Naive thymus-derived CD8-positive, alpha-beta T cell (primary cell): ENCODE measurements at places on chromosomes 6 and 20. TPM values are rescaled to one million over a fixed set of nuclear protein-coding genes. Genes with fewer than 3 reads are reported as not detected.

The ZNF165 gene
- 0.83 TPM for total RNA-seq

The FERMT1 gene
- not detected for total RNA-seq

The OLIG3 gene
- total RNA-seq = not detected

The EEF1E1 gene
- 28.6 TPM for total RNA-seq

The KHDC1L gene
- not detected for total RNA-seq

DNA sequence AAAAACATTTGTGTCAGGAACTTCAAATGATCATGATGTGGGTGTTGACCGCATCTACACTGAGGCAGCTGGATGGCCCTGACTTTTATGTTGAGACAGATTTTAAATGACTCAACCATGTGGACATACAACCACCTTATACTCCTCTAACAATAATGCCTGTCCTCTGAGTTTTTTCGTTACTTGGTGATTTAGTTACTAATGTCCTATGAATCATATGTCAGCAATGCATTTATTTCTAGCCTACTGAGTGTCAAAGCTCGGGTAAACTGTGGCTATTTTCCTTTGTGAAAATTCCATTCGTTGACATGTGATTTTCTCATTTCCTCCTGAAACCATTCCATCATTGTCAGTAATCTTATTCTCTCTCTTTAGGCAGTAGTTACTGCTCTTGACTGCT lies 38.9 kb upstream of the NKX2-4 start:
- no peak for DNase-seq

GRCh38 chr20:2602746-2603145 lies 49.7 kb upstream of the NOP56 start:
- no peak for DNase-seq

DNA sequence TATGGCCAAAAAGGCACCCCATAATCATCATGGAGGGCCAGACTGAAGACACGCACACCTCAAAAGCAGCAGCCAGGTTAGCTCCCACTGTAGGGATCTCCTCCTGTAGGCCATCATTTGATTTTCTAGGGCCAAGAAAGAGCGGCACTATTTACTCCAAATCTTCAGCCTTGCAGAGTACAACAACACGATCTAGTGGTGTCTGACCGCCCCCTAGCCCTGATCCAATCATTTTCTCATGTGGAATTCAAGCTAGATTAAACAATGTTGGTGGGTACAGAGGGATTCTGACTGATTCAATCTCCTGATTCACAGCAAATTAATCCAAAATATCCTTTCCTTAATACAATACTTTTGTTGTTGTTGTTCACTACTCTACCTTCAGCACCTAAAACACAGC lies 12.5 kb downstream of the GNAS-AS1 start:
- no peak for DNase-seq

- no peak for DNase-seq
These were observed 68.7 kb downstream of the SNX9 start for GRCh38 chr6:157891544-157892362.

GRCh38 chr6:3899970-3900439 lies 50.8 kb downstream of the FAM50B start:
- no peak for DNase-seq

DNA sequence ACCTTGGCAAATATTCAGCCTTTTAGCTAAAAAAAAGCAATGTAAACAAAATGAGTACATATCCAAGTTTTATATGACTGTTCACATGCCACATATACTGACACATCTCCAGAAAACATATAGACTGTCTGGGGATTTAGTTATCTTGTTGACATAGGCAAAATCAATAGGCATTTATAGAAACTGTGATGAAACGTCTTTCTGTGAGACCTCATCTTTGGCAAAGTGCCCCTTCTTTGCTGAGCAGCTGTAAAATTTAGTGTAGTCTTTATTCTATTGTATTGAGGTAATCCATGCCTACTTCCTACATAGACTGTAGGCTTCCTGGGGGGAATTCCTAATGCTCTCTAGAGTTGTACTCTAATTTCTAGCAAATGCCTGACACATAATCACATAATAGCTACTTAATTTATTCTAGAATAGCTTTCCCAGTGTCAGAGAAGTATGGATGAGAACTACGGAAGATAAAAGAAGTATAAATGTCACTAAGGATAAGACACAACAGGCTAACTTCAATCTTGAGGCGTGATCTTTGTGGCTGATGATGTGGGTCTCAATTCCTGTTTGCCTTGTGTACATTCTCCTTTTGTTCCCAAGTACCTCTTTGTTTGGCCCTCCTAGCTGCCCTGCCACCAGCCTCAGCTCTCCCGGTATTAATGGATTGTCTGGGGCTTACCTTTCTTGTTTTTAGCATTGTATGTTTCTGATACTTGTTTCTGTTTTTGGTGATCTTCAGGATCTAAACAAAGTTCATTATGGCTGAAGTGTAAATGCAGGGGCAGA lies 30.6 kb downstream of the PTCHD4 start:
- no peak for DNase-seq

GRCh38 chr6:49915035-49915434 lies 48.7 kb upstream of the CRISP1 start:
- DNase-seq = no peak

DNA sequence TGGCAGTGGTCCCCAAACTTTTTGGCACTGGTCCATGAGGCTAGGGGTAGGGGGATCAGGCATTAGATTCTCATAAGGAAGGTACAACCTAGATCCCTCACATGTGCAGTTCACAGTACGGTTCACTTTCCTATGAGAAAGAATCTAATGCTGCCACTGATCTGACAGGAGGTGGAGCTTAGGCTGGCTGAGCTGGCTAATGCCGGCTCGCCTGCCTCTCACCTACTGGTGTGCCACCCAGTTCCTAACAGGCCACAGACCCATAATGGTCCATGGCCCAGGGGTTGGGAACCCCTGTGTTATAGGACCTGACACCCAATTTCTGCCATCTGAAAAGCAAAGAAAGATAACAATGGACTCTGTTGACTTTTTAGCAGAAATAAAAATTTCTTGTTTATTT lies 199.6 kb downstream of the GMPR start:
- no peak for DNase-seq

GRCh38 chr6:42616716-42617115 lies 52.9 kb downstream of the UBR2 start:
- DNase-seq = no peak

DNA sequence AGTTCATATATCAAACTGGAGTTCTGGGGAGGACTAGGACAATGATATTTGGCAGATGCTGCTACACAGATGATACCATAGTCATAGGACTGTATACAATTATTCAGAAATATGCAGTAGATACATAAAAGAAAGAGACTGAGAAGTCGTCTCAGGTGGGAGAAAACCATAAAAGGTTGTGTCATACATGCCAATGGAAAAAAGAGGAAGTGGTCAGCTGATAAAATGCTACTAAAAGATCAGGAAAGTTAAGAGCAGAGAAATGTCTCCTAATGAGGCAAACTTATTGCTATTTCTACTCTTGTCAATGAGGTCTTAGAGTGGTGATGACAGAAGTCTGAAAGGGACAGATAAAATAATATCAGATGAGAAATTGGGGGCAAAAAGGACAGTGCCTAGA lies 407.6 kb downstream of the COL12A1 start:
- no peak for DNase-seq

- DNase-seq = no peak
These were observed 114.7 kb upstream of the PRL start for GRCh38 chr6:22411376-22412105.

GRCh38 chr20:61520893-61521460 lies 268.9 kb downstream of the CDH4 start:
- DNase-seq = no peak

GRCh38 chr6:140758169-140758877 lies 1374.4 kb upstream of the GJE1 start:
- no peak for DNase-seq

GRCh38 chr6:2054516-2055067 lies 190.8 kb downstream of the GMDS start:
- DNase-seq = no peak

DNA sequence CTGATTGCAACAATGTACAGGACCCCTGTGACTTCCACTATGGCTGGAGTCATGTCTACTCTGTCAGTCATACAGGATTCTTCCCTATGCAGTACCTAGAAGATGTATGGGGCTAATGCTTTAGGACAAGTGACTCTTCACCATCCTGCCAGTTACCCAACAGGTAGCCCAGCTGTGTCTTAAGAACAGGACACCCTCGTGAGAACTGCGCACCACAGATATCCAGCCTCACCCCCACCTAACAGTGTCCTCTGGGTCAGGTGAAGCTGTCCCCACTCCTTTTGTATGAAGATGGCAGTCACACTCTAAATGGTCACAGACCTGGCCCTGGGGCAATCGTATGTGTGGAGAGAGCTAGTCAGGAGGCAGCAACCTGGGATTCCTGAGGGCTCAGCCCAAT lies 191.6 kb downstream of the C6orf118 start:
- no peak for DNase-seq

GRCh38 chr6:38514399-38514798 lies 125.3 kb downstream of the BTBD9 start:
- no peak for DNase-seq

DNA sequence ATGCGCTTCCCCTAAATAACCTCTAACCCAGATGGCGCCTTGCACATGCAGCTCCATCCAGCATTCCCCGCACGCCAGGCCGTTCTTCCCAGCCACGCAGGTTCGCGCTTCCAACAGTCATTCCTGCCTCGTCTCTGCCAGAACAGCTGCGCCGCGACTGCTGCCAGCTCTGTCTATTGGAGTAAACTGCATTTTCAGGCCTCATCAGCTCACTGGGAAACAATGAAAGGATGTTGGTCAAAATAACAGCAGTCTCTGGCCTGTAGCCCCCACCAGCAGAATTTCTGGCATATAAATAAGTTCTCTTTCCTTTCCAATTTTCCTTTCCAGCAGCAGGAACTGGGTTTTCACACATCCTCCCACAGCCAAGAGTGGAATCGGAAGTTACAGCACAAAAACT lies 14.6 kb downstream of the NRSN1 start:
- no peak for DNase-seq

GRCh38 chr6:142732790-142733189 lies 212.2 kb downstream of the HIVEP2 start:
- no peak for DNase-seq
